DND-41 (cell line): ENCODE measurements at places on chromosomes 1 and 21.
A peak's percentile ranks its signal among the peaks of the same experiment; 100 is the strongest.

GRCh38 chr1:183238071-183238470 is 52.0 kb downstream of the LAMC2 start:
- no peak for DNase-seq

- DNase-seq = no peak
Observed at GRCh38 chr1:172764378-172764777, 105.5 kb downstream of the FASLG start.

- DNase-seq = no peak
Observed at GRCh38 chr1:205942631-205943159, 561 bp downstream of the SLC26A9 start.

- DNase-seq = no peak
Observed at GRCh38 chr1:204988196-204988595, 54.8 kb upstream of the CNTN2 start.

DNA sequence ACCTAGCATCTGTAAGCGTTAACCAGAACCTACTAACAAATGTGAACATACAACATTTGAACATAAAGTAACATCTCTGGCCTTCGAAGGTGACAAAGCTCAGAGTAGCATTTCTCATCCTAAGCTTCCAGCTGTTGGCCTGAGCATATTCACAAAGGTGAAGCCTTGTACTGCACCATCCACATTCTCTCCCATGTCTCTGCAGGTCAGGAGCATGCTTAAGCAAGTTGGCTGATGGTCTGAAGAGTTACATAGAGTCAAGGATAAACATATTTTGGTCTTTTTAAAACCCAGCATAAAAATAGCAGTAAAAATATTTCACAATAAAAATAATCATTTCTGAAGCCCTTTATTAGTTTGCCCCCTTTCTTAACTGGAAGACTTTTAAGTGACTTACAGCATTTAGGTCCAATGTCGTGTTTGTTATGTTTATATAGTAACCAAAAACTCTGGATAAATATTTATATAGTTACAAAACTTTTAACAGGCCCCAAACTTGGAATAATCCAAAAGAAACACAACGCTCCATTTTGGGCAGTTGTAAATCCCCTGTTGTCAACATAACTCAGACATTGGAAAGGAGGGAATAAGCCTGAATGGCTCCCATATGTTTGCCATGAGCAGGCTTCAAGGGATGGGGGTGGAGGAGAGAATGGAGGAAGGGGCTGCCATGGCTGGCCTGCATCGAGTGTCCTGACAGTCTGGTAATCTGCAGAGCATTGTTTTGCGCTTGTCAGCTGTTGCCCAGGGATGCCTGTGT is 42.8 kb upstream of the ENAH start:
- no peak for DNase-seq

GRCh38 chr1:234589064-234589800 is 20.7 kb downstream of the IRF2BP2 start:
- DNase-seq = no peak

DNA sequence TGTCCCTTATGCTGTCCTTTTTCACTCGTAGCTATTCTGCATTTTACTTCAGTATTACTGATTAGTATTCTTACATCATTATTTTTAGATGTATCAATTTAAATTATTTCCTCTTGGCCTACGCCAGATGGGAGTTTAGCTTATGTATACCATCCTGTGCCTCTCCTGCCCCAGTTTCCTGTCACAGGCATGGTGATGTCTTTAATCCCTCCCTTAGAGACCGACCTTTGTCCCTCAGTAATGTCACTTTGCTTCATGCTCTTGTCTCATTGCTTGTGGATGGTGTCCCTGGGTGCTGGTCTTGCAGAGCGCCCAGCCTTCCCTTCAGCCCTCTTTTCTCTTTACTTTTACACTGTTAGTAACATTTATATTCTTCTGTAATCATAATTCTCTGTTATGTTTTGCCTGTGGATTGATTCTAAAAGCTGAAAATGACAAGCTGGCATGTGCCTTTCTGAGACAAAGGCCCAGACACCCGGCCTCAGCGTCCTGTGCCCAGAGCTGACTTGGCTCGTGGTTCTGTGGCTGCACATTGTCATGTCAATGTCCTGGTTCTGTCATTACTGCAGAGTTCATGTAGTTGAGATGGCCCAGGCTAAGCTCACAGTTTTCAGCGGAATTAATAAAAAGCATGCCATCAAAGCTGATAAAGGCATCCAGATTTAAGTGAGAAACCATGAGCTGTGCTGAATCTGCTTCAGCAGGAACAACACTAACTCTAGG is 100.7 kb downstream of the MTR start:
- DNase-seq = no peak

DNA sequence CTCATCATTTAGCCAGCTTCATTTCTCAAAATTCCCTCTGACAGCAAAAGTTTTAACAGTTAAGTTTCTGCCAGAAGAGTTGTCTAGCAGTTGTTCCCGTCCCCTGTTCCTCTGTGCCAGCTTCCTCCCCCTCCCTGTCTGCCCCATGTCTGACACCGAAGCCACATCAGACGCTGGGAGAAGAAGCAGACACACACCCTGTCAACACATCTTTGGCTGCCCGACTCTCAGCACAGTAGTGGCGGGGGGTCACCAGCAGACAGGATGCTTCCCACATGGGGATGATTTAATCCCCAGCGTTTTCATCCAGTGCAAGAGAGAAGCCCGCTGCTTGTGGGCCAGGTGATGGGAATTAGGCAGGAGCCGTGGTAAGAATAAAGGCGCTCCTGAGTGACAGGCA is 379.4 kb upstream of the RUNX1 start:
- DNase-seq = peak; percentile 94

GRCh38 chr1:167773516-167773915 is 51.7 kb downstream of the MPZL1 start:
- DNase-seq = no peak

DNA sequence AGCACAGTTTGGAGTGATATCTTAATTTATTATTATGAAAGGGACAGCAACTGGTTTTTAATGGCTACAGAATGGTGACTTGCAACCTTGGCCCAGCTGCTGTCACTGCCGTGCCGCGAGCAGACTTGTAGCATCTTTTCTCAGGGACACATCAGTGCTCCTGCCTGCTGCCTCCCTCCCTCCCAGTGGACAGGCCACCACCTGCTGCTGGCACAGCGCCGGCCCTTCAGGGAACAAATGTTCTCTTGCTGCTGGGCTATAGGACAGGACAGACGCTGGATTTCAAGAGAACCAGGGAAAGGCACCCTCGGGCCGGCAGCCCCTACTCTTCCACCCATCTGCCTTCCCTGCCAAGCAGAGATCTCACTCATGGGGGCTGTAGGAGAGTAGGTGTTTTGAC is 413.8 kb upstream of the NFIA start:
- no peak for DNase-seq

GRCh38 chr1:9942399-9942938 is 722 bp downstream of the LZIC start:
- peak; percentile 45 for DNase-seq

GRCh38 chr1:57218487-57219079 is 205.3 kb downstream of the DAB1 start:
- DNase-seq = no peak

DNA sequence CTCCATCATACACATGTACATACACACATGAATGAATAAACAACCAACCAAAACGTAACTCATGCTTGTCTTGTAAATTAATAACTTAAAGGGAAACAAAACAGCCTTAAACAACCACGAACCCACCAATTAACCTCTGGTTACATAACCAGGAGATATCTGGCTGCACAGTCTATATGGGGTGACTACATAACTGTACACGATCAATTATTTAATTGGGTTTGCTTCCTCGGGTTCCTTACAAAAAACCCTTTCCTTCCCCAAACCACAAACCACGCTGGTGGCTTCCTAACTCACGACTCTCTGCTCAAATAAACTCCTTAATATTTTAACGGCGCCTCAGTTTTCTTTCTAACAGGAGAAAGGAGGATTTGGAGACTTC is 744 bp downstream of the ZNF670 start:
- DNase-seq = no peak

- no peak for DNase-seq
Observed at GRCh38 chr1:43509007-43509739, 21.5 kb upstream of the PTPRF start.

DNA sequence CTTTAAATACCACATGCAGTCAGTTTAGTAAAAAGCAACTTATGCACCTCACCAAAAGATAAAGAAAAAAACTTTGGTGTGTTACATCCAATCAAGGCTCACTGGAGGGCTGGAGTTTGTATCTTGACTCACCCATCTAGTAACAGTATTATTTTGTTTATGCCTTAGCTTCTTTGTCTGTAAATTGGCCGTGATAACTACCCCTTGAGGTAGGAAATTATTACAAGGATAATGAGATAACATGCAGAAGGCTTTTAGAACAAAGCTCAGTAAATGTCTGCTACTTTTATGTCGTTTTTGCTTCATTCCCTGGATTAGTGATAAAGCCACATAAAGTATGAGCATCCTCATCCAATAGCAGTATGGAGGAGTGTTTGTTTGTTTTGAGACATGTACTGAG is 94.8 kb downstream of the ATP5PO start:
- DNase-seq = no peak

DNA sequence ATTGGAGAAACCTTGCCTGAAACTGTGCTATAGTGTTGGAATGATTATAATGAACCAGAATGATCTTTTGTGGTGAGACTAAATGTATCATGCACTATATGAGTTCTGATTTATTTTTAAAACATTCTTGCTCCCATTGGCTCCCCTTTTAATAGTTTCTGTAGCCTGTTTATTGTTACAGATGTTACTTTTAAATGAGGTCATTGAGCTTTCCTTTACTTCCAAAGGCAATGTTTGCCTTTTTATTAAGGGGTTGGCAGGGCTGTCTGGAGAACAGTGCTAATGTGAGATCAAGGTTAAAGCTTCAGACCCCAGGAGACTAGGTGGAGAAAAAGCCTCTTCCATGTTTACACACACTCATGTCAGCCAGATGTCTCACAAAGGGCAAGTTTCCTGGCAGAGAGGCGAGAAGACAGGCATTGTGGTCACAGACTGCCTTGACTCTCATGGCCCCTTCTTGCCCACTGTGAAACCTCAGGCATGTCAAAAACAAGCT is 120.6 kb upstream of the RAVER2 start:
- DNase-seq = peak; percentile 5

DNA sequence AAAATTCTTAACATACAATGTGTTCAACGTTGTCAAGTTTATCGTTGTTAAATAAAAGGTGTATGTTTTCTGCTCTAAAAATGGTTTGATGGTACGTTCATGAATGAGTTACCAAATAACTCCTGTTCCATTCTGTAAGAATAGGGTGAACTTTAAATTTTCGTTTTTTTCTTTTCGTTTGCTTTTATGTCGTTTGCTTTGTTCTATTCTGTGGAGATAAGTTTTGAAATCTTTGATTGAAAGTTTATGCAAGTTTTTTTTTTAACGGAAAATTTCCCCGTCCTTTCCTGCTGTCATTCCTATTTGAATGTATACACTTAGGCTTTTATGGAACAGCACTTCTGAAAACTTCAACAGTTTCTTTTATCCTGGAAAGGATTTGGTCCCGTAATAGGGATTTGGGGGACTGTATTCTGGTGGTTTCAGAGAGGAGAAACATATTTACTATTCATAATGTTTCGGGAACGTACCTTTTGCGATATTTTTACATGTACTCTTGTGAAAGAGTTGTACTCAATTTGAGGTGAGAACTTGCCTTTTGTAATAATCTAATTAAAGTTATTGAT is 1.7 kb downstream of the DR1 start:
- DNase-seq = no peak

DNA sequence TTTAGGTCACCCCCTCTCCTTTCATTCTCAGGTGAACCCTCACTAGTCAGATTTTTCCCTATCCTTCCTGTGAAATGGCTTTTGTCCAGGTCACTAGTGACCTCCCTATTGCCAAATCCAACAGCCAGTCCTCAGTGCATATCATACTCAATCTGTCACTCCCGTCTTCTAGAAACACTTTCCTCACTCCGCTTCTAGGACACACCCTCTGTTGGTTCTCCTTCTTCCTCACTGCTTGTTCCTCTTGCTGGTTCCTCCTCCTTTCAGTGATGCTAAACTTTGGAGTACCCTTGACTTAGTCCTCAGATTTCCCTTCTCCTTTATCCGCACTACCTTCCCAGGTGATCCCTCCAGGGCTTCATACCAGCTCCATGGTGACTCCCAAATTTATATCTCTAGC is 94.3 kb downstream of the RNF220 start:
- no peak for DNase-seq

DNA sequence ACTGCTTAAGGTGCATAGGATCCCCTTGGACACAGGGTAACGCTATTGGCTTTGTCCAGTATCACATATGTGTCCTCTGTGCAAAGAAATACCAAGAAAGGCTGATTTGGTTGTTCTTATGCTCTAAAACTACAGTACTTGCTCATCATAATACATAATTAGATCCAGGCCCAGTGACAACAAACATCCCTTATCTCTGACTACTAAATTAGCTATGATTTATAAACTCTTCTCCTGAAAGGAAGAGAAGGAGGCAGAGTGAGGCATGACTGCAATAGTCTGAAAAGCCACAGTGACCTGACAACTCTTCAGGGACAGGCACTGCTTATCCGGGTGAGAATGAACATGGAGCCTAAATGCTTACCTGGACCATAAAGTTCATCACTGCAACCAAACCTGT is 30.7 kb downstream of the MGST3 start:
- DNase-seq = no peak

GRCh38 chr1:40451238-40451585 is 936 bp downstream of the ZFP69B start:
- no peak for DNase-seq

- no peak for DNase-seq
Observed at GRCh38 chr1:36092166-36092797, 3.6 kb downstream of the ADPRS start.

GRCh38 chr1:12745126-12745991 is 641 bp upstream of the CFAP107 start:
- no peak for DNase-seq

DNA sequence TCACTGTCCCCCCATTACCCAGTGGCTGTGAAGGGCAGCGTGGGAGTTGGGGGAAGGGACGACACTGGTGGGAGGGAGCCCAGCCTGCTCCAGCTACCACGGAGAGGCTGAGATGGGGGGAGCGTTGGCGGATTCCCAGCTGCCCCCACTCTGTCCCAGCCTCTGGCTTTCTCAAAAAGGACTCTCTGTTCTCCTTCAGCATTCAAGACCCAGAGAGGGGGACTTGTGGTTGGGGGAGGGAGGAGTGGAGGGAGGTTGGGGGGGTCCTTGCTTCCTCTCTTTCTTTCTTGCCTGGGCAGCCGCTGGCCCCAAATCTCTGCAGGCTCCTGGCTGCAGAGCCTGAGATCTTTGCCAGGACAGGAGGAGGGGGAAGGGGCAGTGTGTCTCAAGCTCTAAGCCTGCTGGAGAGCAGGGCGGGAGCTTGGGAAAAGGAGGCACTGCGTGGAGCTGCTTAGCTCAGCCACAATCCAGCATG is 2.2 kb downstream of the ATP1A2 start:
- DNase-seq = no peak

DNA sequence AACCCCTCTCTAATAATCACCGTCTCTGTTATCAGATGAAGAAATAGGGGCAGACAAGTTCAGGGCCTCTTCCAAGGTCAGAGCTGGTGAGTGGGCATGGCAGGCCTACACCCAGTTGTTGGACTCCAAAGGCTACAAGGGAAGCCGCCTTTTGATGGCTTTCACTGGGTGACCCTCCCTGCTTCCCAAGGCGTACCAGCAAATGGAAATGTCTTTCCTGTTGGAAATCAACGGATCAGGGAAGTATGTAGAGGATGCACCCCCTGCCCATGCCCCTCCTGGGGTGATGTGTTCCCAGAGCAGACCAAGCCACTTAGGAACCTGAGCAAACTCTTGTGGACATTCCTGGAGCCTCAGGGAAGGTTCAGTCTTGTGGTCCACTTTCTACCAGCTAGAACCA is 47.4 kb downstream of the LGR6 start:
- DNase-seq = no peak
